ENCODE measurements at places on chromosomes 5 and 9. TPM values are rescaled to one million over a fixed set of nuclear protein-coding genes. Genes with fewer than 3 reads are reported as not detected.
A peak's percentile ranks its signal among the peaks of the same experiment; 100 is the strongest.

Gene TAS2R1
- not detected for total RNA-seq

Gene RAB3C
- 0.91 TPM for total RNA-seq

Gene NRG2
- total RNA-seq, result 0.17 TPM

Gene C1QTNF3
- 0.11 TPM for total RNA-seq

Gene SOWAHA
- 0.42 TPM for total RNA-seq

Gene CCL27
- total RNA-seq, result not detected

Gene WDR31
- 2.3 TPM for total RNA-seq

DNA sequence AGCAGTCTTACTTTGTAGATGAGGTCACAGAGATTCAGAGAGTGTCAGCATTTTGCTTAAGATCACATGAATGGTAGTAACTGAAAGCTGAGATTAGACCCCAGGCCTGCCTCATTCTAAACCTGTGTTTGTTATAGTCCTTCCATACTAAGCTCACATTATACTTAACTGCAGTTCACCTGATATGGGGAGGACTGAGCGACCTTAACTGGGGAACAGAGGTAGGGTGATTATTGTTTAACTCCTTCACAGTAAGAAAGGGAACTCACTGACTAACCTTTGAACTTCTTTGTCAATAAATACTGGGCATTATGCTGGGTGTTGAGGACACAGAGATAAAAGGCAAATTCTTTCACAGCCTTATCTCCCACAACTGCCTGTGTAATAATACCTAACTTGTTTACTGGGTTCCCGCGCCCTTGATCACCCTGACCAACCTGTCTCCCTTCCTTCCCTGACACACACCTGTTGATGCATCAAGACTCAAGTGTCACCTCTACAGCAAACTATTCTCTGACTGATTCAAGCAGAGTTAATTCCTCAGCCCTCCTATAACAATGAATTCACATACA is 27.2 kb downstream of the DEPDC1B start:
- no peak for DNase-seq

DNA sequence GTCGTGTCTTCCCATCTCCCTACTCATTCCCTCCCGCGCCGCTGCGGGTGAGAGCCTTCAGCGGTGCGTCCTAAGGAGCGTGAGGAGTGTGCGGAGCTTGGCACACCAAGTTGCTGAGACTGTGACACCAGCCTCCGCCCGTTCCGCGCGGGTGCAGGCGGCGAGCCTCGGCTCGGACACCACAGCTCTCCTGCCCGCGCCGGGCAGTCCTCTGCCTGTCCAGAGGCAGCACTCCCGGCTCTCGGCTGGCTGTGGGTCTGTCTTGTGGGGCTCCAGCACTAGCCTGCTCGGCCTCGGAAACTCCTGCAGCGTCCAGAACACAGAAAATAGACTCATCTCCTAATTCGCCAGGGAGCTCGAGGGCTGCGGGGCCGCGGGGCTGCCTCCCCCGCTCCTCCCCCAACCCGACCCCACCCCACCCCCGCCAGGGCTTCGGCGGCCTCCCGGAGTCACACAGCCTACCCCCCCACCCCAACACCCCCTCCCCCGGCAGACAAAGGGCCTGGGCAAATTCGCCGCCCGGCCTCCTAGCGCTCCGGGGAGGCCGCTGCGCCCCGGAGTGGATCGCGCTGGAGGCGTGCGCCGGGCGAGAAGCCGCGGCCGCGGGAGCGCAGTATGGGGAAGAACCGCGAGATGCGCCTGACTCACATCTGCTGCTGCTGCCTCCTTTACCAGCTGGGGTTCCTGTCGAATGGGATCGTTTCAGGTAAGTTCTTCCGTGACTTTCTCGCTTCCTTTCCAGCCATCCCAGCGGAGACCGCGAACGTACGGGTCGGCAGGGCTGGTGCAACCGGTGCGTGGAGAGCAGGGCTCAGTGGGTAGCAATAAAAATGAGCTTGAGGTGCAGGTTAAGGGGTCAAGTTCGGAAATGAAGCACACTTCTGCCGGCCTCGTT is at the start of gene ADAMTS19:
TSS of gene ADAMTS19 (plus strand) at position 522 of the 895 bp plus-strand sequence. CDS start at position 616, 94 bp downstream.
- DNase-seq, result peak; percentile 28

DNA sequence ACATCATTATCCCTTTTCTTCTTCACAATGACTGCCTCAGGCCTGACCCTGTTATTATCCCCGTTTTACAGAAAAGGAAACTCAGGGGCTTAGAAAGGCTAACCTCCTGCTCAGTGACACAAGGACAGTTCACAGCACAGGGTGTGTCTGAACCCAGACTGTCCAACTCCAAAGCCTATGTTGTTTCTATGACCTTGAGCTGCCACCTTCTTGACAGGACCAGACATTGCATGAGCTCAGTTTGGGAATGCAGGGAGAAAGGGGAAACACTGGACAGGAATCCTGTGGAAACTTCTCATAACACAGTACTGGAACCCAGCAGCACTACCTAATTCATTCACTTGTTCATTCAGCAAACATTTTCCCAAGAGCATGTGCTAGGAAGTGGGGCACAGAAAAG is 472.8 kb downstream of the CDK5RAP2 start:
- no peak for DNase-seq

GRCh38 chr9:77735494-77735893 is 87.4 kb upstream of the GNA14 start:
- no peak for DNase-seq

- DNase-seq, result no peak
Measured at GRCh38 chr5:132771503-132771998, 5.5 kb downstream of the SEPTIN8 start.

- DNase-seq, result peak; percentile 54
Measured at GRCh38 chr5:98349251-98349989, 424.0 kb upstream of the RGMB start.

- DNase-seq, result no peak
Measured at GRCh38 chr9:136747161-136748060, 914 bp downstream of the LCN6 start.

Measured in Daoy (cell line).